Stimulated activated CD4-positive, alpha-beta T cell treated with anti-CD3 and anti-CD28 coated beads, Interleukin-1b, Interleukin-23, amount 100 ng/mL, for 1 hour (primary cell): ENCODE measurements at places on chromosomes 2 and 18.

- DNase-seq = no peak
Observed at GRCh38 chr2:203824057-203824456, 43.5 kb upstream of the CTLA4 start.

GRCh38 chr2:129888896-129889295 is 90.6 kb upstream of the RAB6C start:
- DNase-seq = no peak

GRCh38 chr18:34281290-34281689 is 56.6 kb upstream of the NOL4 start:
- DNase-seq = no peak

DNA sequence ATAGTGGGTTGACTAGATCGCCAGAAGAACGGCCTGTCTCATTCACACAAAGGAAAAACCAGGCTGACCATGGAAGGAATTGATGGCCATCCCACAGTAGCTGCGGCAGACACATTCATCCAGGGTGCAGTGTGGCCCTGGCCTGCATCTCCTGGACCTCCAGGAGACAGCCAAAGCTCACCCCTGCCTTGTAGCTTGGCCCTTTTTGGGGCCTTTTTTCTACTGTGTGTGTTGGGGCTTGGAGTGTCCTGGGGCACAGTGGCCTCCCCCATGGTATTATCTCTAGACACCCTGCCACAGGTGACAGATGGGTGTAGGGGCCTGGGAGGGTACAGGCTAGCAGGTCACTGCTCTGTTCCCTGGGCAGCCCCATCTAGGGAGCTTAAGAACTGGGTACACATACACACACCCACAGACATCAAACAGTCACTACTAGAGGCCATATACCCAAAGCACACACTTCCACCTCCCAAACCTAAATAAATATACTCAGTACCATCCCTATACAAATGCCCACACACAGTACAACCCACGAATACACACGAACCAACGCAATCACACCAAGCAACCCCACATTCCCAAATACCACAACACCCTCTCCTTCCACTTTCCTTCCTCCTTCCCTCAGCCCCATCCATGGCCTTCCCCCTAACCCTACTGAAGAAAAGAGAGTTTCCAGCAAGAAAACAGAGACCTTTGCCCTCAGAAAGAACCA is 8.6 kb downstream of the EN1 start:
- no peak for DNase-seq

GRCh38 chr2:161571051-161571429 is 53.2 kb upstream of the SLC4A10 start:
- no peak for DNase-seq

- no peak for DNase-seq
Observed at GRCh38 chr18:57794951-57795728, 8.0 kb downstream of the ATP8B1 start.

DNA sequence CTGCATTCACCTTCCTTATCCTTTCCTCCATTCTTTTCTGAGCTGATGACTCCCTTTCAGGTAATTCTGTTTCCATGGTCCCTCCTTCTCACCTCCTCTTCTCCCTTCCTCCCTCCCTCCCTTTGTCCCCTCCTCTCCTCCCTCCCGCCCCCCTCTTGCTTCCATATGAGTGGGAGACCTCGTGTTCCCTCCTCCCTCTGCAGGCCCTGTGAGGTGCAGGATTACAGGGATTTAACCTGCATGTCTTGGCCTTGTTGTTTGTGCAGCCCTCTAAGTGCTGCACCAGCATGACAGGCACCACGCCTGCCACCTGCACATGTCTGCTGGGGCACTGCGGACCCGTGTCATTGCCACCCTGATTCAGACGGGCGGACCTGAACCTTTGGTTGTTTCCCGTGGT is 103.1 kb downstream of the SNTG2 start:
- no peak for DNase-seq

GRCh38 chr2:70226781-70227180 is 21.6 kb downstream of the TIA1 start:
- DNase-seq = no peak

DNA sequence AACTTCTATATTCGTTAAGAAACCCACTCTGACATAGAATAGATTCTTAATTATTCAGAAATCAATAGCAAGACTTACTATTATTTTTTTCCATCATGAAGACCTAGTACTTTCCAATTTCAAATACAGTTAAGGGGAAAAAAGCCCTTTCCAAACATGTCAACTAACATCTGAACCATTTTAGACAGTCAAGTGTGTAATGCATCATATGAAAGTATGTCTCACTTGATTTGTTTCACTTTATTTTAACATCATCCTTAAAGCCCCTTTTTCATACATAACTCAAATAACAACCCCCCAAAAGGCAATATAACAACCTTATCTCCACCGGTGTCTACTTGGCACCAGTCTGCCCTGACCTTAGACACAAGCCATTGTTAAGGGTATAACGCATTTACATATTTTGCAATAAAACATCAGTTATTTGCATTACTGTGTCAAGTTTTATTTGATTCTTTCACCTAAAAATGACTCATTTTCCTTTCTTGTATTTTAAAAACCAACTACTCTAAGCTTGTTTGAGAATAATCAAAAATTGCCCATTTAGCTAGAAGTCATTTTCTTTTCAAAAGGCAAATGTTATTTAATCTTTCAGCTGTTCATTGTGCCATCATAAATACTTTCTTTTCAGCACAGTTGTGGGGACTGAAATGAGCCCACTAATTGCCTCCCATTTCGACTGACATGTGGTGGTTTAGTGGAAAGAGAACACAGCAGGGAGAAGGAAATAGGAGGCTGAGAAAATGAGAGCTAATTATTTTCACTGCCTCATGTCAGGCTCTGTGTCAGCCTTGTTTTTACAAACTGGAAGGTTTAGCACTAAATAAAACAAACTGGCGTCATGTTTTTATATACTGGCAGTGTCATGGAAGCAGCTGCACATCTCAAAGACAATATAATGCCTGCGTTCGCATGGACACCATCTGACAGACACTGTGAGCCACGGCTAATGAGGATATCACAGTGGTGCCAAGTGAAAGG is 104.7 kb upstream of the CDCA7 start:
- DNase-seq = no peak

- no peak for DNase-seq
Observed at GRCh38 chr2:63257473-63257872, 206.8 kb downstream of the OTX1 start.

DNA sequence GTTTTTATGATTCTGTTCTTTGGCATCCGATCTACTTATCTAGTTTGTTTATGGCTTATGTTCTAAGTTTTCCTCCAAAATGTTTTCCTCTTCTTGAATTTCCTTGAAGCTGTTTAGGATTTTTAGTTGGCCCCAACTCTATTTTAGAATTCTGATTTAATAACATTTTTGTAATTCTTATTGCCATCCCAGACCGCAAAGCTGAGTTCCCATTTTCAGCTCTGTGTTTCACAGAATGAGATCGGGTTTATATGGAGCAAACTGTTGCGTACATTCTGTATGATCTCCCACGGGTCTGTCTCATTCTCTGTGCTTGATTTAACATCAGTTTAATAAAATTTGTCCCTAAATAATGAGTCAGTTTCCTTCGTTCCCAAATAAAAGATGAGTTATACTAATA is 59.3 kb downstream of the DPP4 start:
- DNase-seq = no peak

GRCh38 chr18:45330170-45330594 is 285.1 kb upstream of the SLC14A2 start:
- no peak for DNase-seq

- no peak for DNase-seq
Observed at GRCh38 chr2:26917135-26917836, 53.2 kb upstream of the MAPRE3 start.

DNA sequence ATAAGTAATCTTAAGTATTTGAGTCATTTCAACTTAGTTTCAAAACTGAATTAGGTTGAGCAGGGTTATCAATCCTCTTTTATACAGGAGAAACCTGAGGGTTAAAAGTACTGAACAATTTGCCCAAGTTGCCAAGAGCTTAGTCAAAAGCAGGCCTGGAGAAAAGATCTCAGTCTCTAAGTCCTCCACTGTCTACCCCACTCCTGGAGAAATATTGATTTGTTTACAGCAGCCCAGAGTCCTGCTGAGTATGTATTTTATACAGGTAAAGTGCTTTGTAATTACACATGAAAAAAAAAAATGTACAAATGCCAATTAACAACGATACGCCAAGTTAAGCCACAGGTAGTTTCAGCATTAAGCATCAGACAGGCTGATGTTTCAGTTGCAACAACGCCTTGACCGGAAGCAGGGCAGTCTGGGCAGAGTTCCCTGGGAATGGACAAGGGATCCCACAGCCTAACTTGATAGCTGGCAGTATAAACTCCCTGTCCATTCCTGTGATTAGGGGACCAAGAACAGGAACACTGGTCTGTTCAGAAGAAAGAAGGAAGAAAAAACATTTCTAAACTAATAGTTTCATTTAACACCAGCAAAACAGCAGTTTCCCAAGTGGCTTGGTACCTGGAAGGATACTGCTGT is 132.9 kb downstream of the MYO5B start:
- no peak for DNase-seq

DNA sequence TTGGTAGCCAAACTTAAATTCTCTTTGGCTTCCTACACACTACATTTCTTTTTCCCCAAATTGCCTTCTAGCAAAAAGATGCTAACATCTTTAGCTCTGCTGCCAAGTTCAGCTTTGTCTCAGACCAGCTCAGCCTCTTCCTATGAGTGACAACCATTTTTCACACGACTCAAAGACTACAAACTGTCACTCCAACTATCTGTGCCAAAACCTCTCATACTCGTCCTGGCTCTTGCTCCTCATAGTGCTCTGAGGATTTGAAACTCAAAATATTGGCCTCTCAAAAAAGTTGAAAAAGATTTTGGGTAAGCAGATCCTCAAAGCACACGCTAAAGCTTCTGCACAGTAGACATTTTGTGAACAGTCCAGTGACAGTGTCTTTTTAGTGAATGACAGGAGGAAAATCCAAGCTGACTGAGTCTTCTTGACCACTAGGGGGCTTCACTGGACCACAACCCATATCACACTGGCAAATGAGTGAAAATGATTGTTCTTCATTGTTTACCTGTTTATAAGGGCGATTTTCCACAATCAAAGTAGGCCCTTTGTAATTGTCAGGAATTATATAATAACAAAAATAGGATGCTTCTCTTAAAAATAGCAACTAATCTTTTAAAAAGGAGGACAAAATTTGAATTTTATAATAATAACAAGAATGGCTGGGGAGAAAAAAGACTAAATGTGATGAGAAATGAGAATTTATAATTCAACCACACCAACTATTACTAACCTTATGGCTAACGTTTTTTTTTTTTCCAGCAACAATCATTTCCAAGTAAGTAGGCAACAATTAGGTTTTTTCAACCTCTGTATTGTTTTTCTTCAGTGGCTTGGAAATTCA is 85.5 kb upstream of the PGAP1 start:
- DNase-seq = no peak

GRCh38 chr18:67672155-67672554 is 155.6 kb upstream of the DSEL start:
- no peak for DNase-seq

- no peak for DNase-seq
Observed at GRCh38 chr2:213086050-213086449, 65.4 kb downstream of the IKZF2 start.

DNA sequence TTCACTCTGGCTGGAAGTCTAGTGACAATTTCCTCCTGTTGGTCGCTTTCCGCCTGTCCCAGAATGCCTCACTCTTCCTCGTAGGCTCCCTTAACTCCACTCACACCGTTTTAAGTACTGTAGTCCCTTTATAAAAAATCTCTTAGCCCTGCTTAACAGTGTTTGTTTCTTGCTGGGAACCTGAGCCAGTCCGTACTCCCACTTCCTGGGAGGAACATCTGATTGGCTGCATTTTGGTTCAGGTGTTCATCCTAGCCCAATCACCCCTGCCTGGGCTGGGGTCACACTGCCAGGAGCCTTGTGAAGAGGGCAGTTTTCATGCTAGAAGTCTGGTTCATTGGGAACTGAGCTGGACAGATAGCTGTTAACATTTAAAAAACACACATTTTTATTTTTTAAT is 25.6 kb upstream of the TOGARAM2 start:
- DNase-seq = no peak

- DNase-seq = no peak
Observed at GRCh38 chr2:122340246-122340645, 584.8 kb downstream of the TSN start.

DNA sequence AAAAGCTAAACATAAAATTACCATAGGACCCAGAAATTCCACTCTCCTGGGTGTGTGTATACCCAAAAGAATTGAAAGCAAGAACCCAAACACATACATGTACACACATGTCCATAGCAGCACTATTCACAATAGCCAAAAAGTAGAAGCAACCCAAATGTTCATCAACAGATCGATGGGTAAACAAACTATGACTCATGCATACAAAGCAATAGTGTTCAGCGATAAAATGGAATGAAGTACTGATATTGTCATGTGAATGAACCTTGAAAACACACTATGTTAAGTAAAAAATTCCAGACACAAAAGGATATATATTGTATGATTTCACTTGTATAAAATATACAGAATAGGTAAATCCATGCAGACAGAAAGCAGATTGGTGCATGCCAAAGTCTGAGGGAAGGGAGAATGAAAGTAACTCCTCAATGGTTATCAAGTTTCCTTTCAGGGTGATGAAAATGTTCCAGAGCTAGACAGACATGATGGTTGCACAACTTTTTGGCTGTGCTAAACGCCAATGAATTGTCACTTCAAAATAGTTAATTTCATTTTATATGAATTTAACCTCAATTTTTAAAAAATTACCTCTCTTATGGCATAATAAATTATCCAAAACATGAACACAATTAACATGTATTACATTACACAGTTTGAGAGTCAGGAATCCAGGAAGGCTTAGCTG is 35.5 kb downstream of the GKN2 start:
- DNase-seq = no peak
